ENCODE measurements at places on chromosomes 6 and 20.
A peak's percentile ranks its signal among the peaks of the same experiment; 100 is the strongest.

- no peak for DNase-seq
Measured at GRCh38 chr6:107698146-107698545, 126.0 kb downstream of the SCML4 start.

GRCh38 chr20:11227602-11228001 is 553.8 kb upstream of the JAG1 start:
- no peak for DNase-seq

GRCh38 chr20:41234041-41234440 is 83.5 kb downstream of the ZHX3 start:
- DNase-seq: no peak

GRCh38 chr20:61619751-61620150 is 367.7 kb downstream of the CDH4 start:
- DNase-seq: no peak

DNA sequence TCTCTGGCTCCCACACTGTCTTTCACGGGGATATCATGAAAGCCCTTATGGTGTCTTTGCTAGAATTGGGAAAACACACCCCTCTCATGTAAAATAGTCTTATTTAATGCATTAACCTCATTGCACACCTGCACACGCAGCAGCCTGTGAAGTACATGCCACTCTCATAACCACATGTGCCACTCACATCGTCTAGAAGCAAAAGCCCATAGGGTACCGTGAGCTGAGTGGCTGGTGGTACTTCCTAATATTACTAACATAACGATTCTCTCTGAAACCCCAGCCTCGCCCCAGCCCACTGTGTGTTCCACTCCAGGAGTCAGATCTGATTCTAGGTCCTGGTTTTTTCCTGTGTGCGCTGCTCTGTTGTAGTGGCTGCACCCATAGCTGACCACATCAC is 9.5 kb upstream of the TMEM242 start:
- DNase-seq: no peak

DNA sequence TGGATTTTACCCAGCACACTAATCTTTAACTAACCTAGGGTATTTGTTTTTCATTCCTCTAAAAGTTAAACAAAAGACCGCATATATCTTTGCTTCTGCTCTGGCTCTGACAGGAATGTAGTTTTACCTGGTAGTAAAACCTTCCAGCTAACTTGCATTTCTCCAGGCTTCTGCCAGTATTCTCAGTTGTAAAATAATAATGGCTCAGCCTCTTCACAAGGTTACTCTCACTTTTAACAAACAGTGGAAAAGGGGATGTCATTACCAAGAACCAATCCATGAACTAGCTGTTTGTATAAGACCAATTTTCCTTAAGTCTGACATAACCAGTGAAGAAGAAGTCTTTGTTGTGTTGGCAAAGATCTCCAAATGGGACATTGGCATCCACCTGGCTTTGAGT is 10.0 kb downstream of the THBS2 start:
- no peak for DNase-seq

GRCh38 chr20:50438986-50439407 is 71.2 kb upstream of the PTPN1 start:
- DNase-seq: peak; percentile 98

DNA sequence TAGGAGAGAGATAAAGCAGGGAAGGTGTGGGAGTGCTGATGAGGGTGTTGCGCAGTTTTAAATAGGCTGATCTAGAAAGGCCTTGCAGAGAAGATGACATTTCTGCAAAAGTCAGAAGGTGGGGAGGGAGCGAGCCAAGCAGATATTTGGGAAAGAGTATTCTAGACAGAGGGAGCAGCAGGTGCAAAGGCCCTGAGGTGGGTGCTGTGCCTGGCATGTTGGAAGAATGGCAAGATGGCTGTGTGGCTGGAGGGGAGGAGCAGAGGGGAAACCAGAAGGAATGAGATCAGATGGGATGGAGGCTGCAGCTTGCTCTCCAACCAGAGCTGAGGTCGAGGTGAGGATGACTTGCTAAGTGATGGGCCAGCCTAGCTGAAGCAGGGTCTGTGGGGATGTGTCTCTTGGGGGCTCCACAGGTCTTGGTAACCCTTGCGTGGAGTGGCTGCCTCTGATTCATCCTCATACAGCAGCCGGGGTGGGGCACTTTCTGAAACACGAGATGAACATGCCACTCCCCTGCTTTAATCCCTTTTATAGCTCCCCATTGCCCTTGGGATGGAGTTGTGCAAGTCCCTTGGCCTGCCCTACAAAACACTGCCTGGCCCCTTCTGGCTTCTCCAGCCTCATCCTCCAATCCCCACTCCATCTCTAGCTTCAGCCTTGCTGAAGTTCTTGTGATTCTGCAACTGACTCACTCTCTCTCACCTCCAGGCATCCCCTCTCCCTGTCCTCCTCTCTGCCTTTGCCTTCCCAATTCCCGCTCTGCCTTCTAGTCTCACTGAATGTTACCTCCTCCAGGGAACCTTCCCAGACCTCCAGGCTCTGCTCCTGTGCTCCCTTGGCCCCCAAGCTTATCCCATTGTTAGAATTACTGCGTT is 94.1 kb downstream of the CDH22 start:
- DNase-seq: no peak

DNA sequence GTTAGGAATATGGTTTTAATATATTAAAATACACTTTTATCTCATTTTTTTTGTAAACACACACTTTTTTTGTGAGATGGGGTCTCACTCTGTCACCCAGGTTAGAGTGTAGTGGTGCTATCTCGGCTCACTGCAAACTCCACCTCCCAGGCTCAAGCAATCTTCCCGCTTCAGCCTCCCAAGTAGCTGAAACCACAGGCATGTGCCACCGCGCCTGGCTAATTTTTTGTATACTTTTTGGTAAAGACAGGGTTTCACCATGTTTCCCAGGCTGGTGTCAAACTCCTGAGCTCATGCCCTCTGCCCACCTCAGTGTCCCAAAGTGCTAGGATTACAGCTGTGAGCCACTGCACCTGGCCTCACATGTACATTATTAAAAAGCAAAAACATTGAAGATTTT is 10.8 kb downstream of the IPCEF1 start:
- no peak for DNase-seq

- DNase-seq: no peak
Measured at GRCh38 chr6:119276211-119276610, 73.3 kb downstream of the MAN1A1 start.

DNA sequence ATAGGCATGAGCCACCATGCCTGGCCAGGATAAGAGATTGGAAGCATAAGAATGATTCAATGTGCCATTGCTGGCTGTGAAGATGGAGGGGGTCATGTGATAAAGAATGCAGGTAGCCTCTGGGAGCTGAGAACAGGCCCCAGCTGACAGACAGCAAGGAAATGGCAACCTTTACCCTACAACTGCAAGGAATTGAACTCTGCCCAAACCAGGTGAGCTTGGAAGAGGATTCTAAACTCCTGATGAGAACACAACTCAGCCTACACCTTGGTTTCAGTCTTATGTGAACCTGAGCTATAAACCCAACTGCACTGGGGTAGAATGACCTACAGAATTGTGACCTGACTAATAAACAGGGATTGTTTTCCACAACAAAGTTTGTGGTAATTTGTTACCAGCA is 82.0 kb upstream of the AKIRIN2 start:
- DNase-seq: no peak

GRCh38 chr20:63689046-63690002 is 7.1 kb upstream of the TNFRSF6B start:
- DNase-seq: no peak

DNA sequence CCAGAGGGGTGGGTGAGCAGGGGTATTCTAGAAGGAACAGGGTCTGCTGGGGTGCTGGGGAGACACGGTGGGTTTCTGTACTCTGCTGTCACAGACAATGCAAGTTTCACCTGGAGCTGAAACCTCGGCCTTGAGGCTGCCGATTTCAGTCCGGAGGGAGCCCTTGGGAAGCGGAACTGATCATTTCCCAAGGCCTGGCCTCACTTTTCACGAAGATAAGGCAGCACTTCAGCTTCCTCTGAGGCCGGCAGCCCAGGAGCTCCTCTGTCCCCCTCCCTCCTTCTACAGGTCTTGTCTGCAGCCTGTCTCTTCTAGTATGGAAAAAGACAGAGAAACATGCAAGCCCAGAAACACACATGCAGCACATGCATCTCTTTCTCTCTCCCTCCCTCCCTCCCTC is 242.1 kb downstream of the CDC5L start:
- no peak for DNase-seq

GRCh38 chr6:144232176-144232831 is 52.8 kb upstream of the UTRN start:
- DNase-seq: no peak

DNA sequence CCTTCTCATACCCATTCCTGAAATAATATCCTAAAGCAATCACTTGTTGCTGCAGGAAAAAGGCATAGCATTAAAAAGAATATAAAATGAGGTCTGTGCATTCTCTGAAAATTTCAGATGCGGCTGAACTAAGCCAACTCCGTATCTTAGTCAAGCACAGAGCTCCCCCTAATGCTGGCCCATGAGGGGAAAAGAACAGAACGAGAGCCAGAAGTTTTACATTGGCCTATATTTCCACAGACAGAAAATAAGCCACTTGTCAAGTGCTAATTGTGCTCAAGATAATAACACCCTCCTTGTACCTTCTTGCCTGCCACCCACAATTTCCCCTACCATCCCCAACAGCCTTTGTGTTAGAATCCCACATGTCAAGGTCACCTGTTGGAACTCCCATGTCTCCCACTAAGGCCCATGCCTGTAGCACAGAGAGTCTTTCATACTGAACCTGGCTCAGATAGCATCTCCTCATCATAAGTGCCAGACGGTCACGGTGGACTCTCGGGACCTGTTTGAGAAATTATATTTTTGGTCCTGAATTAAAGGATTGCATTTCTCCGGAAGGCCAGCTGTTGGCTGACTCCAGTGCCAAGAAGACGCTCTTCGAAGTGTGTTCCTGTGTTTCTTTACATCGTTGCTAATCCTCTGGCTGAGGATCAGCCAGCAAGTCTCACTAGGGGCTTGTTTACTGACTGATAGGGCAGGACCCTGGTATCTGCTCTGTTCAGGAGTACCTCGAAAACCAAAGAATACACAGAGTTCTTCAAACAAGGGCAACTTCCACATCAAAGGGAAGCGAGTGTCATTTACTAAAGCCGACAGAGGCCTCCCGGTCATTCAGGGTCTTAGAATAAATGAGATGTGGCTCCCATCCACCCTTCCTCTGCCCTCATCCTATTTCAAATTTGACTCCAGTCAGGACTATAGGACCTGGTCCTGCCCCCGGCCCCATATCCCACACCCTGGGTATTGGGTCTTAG is 183.4 kb upstream of the FBXL4 start:
- no peak for DNase-seq

DNA sequence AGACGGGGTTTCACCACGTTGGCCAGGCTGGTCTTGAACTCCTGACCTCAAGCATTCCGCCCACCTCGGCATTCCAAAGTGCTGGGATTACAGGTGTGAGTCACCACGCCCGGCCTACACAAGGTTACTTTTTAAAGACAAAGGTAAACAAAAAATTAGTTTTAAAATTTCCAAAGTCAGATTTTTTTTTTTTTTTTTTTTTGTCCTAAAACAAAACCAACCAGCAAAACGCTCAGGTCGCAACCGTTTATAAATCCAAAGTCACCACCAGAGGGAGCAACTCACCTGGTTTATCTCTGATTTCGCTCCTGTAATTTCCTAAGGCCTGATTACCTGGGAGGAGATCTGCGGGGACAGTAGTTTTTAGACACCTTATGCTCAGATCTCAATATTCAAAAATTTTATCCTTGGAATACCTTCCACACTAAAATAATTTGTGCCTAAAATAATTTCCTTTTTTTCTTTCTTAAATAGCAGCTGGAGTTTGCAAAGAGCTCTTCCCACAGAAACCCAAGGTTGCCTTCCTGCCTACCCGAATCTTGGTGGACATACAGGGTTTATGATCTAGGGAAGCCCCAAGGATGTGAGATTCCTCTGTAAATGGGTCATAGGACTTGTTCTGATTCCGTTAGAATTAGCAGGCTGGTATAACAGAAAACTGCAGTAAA is 19.8 kb upstream of the TREM1 start:
- peak; percentile 65 for DNase-seq

DNA sequence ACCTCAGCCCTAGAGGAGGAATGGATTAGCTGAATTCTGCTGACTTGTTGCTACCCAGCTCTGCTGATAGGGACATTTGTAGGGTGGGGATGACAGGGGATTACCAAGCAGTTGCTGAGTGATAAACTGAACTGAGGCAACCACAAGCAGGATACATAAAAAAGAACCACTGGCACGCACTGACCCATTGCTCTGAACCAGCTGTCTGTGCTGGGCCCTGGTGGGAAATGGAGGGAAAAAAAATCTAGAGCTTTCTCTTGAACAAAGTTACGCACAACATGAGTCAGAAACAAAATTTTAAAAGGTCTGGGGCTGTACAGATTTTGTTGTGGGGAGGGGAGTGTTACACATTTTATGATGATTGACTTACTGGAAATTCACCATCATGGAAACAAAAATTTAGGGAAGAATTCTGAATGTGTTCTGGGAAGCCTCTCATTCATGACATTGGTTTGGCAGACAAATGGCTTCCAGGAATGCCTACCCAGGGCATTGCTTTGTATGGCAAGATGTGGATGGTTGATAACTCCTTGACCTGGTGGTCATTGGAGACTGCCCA is 37.7 kb downstream of the FOXO3 start:
- no peak for DNase-seq

DNA sequence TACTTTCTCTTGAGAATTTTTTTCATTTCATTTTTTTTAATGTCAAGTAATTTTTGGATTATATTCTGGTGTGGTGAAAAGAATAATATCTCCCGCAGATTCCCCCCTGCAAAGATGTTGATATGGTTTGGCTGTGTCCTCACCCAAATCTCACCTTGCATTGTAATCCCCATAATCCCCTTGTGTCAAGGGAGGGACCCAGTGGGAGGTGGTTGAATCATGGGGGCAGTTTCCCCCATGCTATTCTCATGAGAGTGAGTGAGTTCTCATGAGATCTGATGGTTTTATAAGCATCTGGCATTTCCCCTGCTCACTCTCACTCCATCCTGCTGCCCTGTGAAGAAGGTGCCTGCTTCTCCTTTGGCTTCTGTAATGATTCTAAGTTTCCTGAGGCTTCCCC is 58.7 kb upstream of the PMEPA1 start:
- DNase-seq: no peak

DNA sequence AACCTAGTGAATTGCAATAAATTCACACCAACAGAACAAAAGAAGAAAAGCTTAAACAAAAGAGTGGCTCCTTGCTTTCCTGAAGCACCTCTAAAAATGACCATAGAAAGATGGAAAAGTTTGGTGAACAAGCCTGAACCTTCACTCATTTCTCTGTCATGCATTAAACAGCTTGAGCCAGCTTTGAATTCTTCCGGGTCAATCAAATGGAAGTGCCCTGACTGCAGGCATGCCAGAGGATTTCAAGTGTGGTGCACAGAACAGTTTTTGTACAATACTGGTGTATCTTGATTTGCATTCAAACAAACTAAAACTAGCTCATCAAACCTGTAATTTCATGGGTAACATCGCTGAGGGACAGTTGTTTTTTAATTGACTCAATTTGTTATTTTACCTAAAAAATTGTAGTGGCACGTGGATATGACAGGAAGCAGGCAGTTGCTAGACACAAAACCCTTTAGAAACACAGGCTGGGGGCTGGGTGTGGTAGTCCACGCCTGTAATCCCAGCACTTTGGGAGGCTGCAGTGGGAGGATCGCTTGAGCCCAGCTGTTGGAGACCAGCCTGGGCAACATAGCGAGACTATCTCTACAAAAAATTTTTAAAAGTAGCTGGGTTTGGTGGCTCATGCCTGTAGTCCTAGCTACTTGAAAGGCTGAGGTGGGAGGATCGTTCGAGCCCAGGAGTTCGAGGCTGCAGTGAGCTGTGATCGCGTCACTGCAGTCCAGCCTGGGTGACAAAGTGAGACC is 9.1 kb downstream of the CASS4 start:
- no peak for DNase-seq

- DNase-seq: no peak
Measured at GRCh38 chr6:102215425-102215824, 821.9 kb downstream of the GRIK2 start.

- DNase-seq: no peak
Measured at GRCh38 chr6:21729431-21729830, 135.9 kb downstream of the SOX4 start.
